ENCODE measurements at places on chromosomes 7 and 10.

DNA sequence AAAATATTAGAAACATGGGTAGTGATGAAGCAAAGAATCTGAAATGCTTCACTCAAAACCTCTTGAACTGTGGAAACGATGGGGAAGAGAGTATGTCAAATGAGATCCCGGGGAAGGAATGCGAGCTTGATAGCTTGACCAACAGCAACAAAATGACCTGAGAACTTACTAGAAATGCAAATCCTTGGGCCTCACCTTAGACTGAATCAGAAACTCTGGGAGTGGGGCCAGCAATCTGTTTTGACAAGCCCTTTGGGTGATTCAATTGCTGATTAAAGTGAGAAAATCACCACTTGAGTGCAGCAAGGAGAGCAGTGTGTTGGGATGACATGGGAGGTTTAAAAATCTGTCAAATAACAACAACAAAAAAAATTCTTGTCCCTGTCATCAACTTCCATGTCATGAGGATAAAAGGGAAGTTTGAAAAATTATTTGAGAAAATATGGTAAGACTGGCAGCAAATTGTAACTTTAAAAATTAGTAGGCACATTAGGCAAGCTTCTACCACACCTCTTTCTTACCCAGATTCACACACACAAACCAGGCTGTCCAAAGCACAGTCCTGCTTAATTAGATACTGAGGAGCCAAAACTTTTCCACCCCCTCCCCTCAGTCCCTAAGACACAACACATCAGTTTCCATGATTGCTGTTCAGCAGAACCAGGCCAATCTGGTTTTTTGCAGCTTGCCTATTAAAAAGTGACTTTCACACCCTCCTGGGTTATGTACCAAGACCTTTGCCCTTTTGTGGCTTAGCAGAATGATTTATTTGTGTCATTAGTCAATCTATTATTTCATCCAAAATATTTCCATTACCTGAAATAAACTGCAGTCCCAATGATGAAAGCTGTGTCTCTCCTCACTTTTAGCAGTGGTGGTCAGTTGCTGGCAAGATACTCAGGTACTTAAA is 15.6 kb downstream of the CALCR start:
- no peak for DNase-seq

DNA sequence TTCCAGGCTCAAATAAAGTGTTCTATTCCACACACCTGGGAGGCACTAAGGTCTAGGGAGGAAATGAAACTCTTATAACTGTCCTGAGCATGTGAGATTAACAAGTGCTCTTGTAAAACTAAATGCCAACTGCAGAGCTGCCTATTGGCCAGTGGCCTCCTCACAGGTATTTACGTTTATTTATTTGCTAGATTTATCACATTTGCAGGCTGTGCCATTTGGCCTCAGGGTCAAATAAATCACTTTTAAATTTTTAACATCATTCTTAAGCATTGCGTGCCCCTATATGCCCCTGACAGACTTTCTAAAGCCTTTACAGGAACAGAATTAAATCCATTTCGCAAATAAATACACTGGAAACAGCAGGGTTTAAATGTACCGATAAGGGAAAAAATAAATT is 381.8 kb upstream of the NFE2L3 start:
- DNase-seq = no peak

GRCh38 chr7:123581162-123581459 is 20.5 kb upstream of the ASB15 start:
- DNase-seq = no peak

- peak; percentile 78 for DNase-seq
These were observed 127.1 kb upstream of the ZNF746 start for GRCh38 chr7:149624419-149625339.

- DNase-seq = no peak
These were observed 1078.9 kb downstream of the NRG3 start for GRCh38 chr10:82953909-82954308.

DNA sequence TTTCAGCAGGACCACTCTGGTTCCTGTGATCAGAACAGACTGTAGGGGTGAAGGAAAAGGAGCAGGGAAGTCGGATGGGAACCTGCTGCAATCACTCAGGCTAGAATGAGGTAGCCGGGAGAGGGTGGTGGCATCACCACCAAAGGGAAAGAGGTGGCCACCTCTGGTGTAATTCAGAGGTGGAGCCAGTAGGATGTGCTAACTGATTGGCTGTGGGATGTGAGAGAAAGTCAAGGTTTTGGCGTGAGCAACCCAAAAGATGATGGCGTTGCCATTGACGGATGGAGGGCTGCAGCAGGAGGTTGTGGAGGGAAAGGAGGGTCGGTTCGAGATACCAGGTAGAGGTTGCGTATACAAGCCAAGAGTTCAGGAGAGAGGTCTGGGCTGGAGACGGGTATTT is 7.4 kb upstream of the VSIR start:
- no peak for DNase-seq

All from effector CD8-positive, alpha-beta T cell (primary cell).